ENCODE measurements at places on chromosomes 5 and 9.
A peak's percentile ranks its signal among the peaks of the same experiment; 100 is the strongest.

- DNase-seq: no peak
Observed at GRCh38 chr5:95261437-95262175, 23.3 kb downstream of the MCTP1 start.

DNA sequence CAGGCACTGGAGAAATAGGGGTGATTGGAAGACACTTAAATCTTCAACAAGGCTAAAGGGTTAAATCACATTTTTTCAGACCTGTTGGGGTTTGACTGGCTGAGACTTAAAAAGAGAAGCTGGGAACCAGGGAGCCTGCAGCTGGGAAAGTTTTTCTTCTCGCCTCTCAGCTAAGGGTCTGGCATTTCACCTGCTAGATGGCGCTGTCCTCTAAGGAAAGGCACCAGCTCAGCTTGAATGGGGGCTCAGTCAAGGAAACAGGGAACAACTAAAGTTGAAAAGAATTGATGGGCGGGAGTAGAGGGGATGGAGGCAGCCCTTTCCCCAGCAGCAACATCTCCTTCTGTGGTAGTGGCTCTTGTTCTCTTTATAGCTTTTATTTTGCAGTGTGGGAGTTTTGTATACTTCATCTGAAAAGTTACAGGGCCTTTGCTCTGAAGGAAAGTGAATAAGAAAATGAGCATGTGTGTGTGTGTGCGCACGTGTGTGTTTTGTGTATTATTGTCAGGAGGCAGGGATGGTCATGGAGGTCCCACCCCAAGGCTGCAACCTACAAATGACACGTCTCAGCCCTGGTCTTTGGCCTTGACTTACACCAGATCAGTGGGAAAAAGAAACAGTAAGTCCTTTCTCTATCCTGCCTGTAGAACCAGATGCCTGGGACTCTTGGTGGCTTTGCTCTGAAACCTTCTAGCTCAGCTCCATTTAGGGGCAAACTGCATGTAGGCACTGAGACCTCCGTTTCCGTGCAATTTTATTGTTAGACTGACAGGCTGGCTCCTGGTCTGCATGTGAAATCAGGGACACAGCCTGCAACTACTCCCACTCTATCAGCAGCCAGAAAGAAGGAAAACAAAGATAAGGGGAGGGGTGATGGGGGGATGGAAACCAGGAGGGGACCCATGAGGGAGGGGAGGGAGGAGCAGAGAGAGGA, 316.2 kb upstream of the CLINT1 start:
- DNase-seq: peak; percentile 58

- no peak for DNase-seq
Observed at GRCh38 chr5:15034379-15034778, 162.8 kb upstream of the ANKH start.

DNA sequence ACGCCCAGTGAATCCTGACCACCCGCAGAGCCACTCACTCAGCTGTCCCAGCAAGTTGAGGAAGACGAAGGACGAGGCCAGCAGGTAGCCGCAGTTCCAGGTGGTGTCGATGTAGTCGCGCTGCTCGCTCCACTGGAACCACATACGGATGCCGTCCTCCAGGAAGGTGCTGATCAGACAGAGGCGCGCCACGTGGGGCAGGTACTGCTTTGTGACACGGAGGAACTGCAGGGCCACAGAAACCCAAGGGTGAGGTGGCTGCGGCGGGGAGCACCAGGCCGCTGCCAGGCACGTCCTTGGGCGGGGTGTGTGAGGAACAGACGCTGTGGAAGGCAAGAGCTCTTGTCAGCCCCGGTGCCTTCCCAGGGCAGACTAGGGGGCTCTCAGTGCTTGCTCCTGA, 8.6 kb downstream of the SURF4 start:
- no peak for DNase-seq

- no peak for DNase-seq
Observed at GRCh38 chr5:161273410-161273809, 273.1 kb downstream of the GABRB2 start.

GRCh38 chr9:87286506-87286905, 211.2 kb upstream of the DAPK1 start:
- DNase-seq: no peak

- peak; percentile 0 for DNase-seq
Observed at GRCh38 chr5:112419164-112419985, at the start of gene EPB41L4A. TSS of gene EPB41L4A (minus strand) at chr5:112419277. CDS start at chr5:112419039, 238 bp downstream.

GRCh38 chr9:91930475-91930874, 19.6 kb downstream of the ROR2 start:
- no peak for DNase-seq

DNA sequence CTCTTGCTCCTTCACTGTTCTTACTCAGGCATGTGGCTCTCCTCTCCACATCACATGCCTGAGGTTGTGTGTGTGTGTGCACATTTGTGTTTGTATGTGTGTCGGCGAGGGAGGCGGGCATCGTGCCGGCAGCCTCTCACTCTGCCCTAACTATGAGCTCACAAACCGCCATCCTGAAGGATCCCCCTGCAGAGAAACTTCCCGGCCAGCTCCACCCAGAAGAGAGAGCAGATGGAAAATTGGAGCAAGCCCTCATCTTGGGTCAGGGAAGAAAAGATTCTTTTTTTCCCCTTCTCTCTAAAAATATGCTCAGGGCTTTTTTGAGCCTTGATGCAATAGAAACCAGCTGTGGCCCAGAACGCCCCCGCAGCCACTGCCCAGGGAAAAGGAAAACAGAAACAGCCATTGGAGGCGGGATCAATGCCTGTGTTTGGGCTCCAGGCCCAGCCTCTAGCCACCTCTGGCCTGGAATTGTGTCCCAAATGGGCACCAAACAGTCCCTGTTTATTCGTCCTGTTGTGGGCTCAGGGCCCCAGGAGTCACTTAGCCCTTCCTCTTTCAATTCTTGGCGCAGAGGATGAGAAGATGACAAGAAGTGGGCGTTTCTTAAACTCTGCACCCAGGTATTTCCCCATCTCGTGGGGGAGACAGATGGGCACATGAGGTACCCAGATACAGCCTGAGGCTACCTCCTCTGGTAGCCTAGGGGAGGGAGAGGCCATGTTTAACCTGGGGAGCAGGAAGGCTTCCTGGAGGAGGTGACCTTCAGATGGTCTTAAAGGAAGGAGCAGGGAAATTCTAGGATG, 151.5 kb downstream of the RGS3 start:
- DNase-seq: no peak

DNA sequence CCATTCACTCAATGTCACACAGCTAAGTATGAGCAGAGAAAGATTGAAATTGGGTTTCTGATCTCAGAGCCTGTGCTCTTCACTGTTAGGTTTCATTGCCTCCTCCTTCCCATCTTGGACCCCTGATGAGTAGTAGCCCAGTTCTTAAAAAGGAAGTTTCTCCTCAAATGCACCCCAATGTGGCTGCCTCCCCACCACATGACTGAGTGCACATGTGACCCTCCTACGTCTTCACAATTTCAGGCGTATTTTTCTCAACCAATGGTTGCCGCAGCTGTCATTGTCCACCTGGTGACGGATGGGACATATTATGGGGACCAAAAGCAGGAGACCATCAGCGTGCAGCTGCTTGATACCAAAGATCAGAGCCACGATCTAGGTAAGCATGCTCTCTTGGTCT, 178.5 kb downstream of the PAPPA start:
- DNase-seq: no peak

GRCh38 chr9:36144309-36145232, 8.0 kb downstream of the GLIPR2 start:
- DNase-seq: no peak

DNA sequence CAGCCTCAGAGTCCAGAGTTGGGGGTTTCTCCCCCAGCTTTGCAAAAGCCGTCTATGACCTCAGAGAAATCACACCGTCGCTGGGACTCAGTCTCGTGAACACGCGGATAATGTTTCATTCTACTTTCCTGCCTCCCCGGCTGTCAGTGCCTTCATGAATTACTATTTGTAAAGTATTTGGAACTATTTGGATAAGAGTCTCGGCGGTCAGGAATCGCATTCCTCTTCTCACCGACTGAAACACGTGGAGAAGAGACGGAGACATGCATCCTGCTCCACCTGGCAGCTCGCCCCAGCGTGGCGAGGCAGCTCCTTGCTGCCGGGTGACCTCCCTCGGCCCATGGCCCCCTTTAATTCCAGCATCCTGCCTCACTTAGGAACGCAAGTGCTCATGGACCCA, 23.9 kb downstream of the IRX2 start:
- no peak for DNase-seq

GRCh38 chr9:126611592-126612325, 2.0 kb upstream of the LMX1B start:
- peak; percentile 78 for DNase-seq

GRCh38 chr5:16744164-16744880, 127.5 kb upstream of the RETREG1 start:
- no peak for DNase-seq

GRCh38 chr5:179821298-179822058, 773 bp downstream of the SQSTM1 start:
- DNase-seq: peak; percentile 78
